ENCODE measurements at places on chromosomes 12 and 14. TPM values are rescaled to one million over a fixed set of nuclear protein-coding genes. Genes with fewer than 3 reads are reported as not detected.

The AHNAK2 gene
- total RNA-seq = 20.0 TPM

The ASB2 gene
- total RNA-seq = under 0.01 TPM

The MGP gene
- total RNA-seq = 2.0 TPM

The WNK1 gene
- total RNA-seq = 48.5 TPM

The AKAP6 gene
- total RNA-seq = 102 TPM

The A2M gene
- total RNA-seq = 38.7 TPM

The KRT74 gene
- total RNA-seq = not detected

The CCDC175 gene
- total RNA-seq = 2.0 TPM

The RTN1 gene
- 877 TPM for total RNA-seq

The ACOT4 gene
- total RNA-seq = 1.2 TPM

The PTHLH gene
- total RNA-seq = not detected

The SERPINA12 gene
- not detected for total RNA-seq

The TAS2R31 gene
- total RNA-seq = 7.3 TPM

The GLIPR1L2 gene
- total RNA-seq = 0.41 TPM

The NRL gene
- total RNA-seq = 1.2 TPM

The KLRC3 gene
- total RNA-seq = 2.9 TPM

The CLBA1 gene
- total RNA-seq = 13.0 TPM

The SDR9C7 gene
- 0.41 TPM for total RNA-seq

The TMEM132C gene
- total RNA-seq = 4.1 TPM

The FAM90A1 gene
- 0.41 TPM for total RNA-seq

The ITFG2 gene
- total RNA-seq = 14.3 TPM

The DAO gene
- not detected for total RNA-seq

The GPR84 gene
- not detected for total RNA-seq

Measured in frontal cortex (tissue), 4 donors.